ENCODE measurements at places on chromosomes 6 and 20.

DNA sequence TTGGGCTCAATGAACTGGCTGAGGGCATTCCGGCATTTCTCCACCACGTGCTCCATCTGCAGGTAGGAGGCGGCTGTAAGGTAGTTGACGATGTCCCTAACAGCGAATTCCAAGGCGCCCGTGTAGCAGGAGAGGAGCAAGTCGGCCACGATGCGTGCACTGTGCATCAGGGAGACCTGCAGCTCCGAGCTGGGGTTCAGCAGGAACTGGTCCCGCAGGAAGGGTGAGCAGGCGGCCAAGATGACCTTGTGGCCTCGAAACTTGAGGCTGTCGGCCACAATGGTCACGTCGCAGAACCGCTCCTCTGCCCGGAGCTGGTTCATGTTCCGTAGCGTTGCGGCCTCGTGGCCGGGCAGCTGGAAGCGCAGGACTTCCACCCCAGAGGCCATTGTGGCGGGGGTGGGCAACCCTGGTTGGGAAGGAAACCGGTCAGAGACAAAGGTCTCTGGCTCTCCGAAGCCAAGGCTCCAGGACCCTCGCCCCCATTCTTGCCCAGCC, 920 bp downstream of the ZBTB12 start:
- no peak for DNase-seq

DNA sequence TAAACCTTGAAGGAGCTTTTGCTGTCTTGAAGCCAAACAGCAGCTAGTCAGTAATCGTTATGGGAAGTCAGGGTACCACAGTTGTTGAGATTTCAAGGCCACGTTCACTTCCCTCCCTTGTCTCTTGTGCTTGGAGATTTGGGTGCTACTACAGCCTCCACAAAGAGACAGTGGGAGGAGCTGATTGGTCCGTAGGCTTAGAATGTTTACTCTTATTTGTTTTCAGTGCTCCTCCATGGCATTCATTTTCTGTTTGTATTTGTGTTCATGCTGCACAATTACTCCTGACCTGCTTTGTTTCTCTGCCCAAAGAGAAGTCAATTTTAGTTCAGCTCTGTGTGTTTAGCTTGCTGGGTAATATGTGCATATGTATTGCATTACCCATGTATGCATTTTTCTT, 147.7 kb downstream of the PRL start:
- DNase-seq = no peak

DNA sequence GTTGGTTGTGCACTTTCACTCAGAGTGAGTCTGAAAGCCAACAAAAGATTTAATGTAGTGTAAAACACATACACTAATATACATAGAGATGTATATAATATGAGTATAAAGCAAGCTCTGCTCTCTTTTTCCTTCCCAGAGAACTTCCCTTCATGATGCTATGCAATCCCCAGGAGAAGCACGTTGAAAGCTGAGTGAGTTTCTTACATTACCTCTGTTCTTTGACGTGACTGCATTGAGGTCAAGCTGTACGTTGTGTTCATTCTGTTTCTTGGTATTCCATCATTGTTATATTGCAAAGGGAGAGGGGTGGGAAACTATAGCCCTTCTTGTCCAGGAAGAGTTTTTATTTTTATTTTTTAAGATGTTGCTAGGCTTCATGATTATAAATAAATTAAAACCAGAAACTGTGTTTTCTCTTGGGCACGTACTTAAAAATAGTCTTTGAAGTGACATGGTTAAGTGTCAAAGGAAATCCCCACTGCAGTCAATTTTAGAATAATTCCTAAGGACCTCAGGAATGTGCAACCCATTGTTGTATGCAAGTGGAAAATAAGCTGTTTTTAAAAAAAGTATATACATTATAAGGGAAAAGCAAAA, 651.0 kb downstream of the CD109 start:
- DNase-seq = no peak

GRCh38 chr6:92495242-92495641, 924.1 kb downstream of the EPHA7 start:
- no peak for DNase-seq

GRCh38 chr6:69790629-69791028, 6.2 kb downstream of the LMBRD1 start:
- DNase-seq = no peak

- no peak for DNase-seq
These were observed 8.9 kb downstream of the SLC22A3 start for GRCh38 chr6:160357088-160357487.

- no peak for DNase-seq
These were observed 20.9 kb downstream of the DLL1 start for GRCh38 chr6:170269846-170270541.

- DNase-seq = no peak
These were observed 12.3 kb downstream of the PCK1 start for GRCh38 chr20:57573242-57573641.

GRCh38 chr6:49479308-49479970, 16.3 kb downstream of the CENPQ start:
- DNase-seq = no peak

DNA sequence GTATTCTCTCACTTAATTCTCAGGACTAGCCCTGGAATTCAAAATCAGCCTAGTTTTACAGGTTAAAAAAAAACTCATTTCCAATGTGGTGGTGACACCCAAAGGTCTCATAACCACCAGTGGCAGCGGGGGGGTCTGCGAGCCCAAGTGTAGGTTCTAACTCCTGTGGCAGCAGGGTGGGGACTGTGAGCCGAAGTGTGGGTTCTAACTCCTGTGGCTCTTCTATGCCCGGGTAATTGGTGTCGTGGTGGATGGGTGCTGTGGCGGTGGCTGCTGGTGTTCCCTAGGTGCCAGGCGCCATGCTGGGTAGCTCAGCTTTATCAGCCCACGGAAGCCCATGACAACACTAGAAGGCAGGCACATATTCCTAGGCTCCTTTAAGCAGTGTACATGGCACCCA, 4.9 kb upstream of the ANKRD60 start:
- DNase-seq = no peak

DNA sequence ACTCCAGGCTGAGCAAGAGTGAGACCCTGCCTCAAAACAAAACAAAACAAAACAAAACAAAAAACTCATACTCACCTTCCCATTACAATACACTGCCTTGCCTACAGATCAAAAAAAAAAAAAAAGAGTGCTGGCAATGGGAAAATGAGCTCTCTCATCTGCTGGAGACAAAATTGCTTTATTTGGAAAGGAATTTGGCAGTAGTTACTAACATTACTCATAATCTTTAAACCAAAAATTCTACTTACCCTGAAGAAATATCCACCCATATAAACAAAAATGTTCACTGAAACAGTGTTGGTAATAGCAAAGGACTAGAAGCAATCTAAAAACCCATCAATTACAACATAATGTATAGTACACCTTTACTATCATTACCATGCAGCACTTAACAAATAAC, 120.4 kb downstream of the RNGTT start:
- no peak for DNase-seq

DNA sequence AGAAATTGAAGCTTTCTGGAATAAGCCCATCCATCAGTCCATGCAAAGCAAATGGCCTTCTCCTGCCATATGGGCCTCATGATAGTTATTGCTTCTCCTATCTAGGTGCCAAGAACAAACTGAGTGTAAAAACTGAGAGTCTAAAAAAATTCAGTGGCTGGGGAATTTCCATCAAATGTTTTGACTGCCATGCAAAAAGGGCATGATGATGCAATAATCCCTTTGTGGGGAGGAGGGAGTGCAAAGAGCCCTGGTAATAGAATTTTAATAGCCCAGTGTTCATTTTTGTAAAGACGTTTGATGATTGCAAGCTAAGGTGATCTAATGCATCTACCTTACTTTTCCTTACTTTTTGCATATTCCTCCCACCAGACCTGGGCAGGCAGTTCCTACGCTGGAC, 683.7 kb downstream of the EPM2A start:
- no peak for DNase-seq

- peak; percentile 75 for DNase-seq
These were observed at the start of gene SASH1 for GRCh38 chr6:148342350-148343046. Gene SASH1 (plus strand): TSS chr6:148342838. CDS start chr6:148343068, 230 bp downstream.

DNA sequence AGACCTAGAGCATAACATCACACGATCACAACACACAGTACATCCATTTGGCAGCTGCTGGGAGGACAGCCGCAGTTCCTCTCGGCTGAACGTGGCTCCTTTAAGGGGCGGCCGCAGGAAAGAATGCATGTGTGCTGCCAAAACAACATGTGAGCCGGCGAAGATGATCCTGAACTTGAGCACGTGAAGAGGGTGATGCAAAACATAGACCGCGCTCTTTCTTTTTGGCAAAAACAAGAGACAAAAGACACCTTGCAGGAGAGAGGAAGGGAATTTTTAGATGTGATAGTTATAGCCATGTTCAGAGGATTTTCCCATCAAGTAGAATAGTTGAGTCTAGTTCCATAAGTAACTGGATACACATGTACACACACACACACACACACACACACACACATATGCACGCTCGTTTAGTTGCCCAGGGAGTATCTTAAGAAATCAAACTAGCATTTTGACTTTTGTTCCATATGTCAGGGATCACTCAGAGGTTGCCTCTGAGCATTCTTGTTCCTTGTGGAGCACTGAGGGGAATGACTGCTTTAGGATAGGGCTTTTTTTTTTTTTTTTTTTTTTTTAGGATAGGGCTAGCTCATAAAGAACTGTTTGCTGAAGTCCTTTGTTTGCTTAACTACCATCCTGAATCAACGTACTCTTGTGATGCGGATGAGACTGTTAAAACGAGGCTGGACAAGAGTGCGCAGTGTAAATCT, 21.7 kb upstream of the RANBP9 start:
- DNase-seq = no peak

GRCh38 chr6:41577356-41578216, 31.4 kb downstream of the FOXP4 start:
- DNase-seq = no peak

DNA sequence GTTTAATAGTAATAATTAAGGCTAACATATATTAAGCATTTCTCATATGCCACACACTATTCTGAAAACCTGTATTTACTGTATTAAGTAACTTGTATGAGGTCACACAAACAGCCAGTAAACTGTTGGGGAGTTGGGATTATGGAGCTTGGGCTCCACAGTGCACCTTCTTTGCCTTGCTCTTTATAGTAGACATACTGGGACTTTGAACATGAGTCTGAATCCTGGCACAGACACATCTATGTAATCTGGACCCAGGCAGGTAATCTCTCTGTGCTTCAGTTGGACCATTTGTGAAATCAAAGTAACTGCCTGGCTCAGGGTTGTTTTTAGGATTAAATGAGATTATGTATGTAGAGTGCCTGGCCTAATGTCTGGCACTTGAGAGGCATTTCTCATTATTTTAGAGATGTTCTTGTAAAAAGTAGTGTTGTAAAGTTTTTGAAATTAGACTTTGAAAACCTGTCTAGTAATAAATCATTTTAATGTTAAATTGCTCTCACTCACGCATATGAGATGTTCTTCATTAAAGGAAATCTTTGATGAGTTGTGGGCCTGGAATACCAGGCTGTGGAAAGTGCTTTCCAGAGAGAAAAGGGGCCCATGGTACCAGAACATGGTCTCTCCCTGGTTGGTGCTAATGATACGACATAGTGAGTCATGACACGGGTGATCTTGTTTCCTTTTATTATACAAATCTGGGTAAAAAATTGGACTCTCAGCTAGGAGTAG, 34.3 kb downstream of the LRRC1 start:
- DNase-seq = no peak

- no peak for DNase-seq
These were observed 6.1 kb upstream of the BPIFB6 start for GRCh38 chr20:33025318-33025876.

DNA sequence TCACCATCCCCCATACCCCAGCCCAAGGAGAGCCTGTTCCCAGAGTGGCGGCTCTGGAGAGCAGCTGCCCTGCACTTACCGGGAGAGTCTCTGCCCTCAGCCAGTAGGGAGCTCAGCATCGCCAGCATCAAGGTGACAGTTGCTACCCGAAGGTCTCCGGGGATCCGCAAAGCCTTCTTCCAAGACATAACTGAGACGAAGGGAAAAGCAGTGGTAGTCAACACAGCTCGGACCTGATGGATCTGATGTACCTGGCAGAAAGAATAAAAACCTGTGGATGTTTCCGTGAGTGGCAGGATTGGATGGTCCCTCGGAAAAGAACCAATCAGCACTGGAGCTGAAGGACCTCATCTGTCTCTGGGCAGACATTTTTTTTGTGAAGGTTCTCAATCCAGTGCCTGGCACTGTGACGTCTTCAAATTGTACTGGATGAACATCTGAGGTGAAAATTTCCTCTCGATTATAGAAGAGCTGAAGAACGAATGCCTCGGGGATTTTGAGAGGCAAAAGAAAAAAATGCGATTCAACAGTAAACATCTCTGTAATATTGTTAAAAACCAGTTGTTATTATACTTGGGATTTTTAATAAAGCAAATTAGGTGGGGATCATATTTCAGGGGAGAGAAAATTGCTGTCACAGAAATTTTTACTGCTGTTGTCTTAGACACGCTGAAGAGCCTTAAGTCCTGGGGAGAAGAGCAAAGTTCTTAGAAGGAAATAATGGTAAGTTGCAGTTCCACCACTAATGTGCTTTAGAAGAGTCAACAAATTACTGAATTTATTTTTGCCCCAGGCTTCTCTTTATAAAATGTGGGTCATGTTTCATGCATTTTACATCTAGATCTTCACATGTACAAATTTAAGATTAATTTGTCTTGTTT, at the start of gene HLA-DQB1:
HLA-DQB1 (minus strand) TSS at position 238 of the 881 bp plus-strand sequence; CDS start at position 188, 50 bp downstream.
- DNase-seq = no peak

GRCh38 chr6:152091201-152091600, 283.7 kb downstream of the ESR1 start:
- DNase-seq = no peak

DNA sequence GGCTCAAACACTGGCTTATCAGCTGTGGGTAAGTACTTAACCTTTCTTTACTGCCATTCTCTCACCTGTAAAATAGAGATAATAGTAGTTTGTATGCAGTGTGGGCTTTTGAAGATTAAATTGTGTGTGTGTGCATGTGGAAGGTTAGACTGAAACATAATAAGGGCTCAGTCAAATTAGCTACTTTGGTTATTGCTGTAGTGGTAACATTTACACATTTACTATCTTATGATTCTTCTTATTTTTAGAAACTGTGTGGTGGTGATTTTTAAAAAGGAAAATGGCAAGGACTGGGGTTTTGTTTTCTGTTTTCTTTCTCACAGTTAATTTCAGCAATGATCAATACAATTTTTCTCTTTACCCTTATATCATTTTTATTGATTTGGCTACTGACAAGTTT, 206.9 kb downstream of the NKAIN2 start:
- no peak for DNase-seq

DNA sequence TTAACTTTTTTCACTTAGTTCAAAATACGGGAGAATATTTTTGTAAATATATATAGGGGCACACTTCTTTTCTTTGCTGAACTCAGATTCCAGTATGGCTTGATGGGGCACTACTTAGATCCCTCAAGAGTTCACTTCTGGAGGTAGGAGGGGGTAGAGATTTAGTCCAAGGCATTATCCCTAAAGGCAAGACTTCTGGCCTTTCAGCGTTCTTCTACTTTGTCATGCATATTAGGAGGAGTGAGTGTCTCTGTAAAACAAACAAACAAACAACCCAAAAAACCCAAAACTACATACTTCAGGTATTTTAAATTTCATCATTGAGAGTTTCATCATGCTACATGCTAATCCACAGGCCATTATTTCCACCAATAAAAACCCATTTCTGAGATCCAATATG, 32.0 kb downstream of the SMPDL3A start:
- DNase-seq = no peak

GRCh38 chr6:168128631-168129291, 49.7 kb upstream of the FRMD1 start:
- no peak for DNase-seq
